ENCODE measurements at places on chromosomes 6 and 20.
A peak's percentile ranks its signal among the peaks of the same experiment; 100 is the strongest.

- DNase-seq, result no peak
Measured at GRCh38 chr6:8948733-8949132, 513.4 kb upstream of the SLC35B3 start.

- no peak for DNase-seq
Measured at GRCh38 chr6:92906385-92906784, 513.0 kb downstream of the EPHA7 start.

DNA sequence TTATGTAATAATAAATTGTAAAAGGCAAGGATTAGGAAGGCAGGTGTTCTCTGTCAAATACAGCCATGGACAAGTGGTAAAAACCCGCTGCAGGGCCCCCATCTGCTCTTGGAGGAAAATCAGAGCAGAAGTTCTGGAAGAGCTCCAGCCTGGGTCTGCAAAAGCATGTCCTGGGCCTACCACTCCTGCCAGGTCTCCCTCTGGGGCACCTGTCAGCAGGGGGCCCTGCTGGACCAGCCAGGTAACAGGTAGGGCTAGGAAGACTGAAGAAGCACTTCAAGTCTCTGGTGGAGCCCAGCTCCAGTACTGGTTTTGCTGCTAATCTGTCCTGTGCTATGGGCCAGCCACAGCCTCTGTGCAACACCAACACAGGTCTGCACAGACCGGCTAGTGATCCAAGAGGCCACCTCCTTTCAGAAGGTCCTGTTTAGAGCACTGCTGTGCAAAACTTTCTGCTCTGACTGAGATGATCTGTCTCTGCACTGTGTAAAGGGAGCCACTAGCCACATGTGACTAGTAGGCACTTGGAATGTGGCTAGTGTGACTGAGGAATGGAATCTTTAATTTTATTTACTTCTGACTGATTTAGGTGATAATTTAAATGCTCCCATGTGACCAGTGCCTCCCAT, 30.2 kb downstream of the RRBP1 start:
- no peak for DNase-seq

GRCh38 chr20:57693002-57693582, 16.7 kb downstream of the PMEPA1 start:
- DNase-seq, result no peak

GRCh38 chr20:3812259-3812681, 8.1 kb upstream of the AP5S1 start:
- DNase-seq, result no peak

- no peak for DNase-seq
Measured at GRCh38 chr6:90315354-90315950, 18.8 kb upstream of the BACH2 start.

GRCh38 chr20:61254881-61255626, 3.0 kb downstream of the CDH4 start:
- no peak for DNase-seq

GRCh38 chr6:53546281-53546680, 1.4 kb upstream of the GCLC start:
- DNase-seq, result no peak

DNA sequence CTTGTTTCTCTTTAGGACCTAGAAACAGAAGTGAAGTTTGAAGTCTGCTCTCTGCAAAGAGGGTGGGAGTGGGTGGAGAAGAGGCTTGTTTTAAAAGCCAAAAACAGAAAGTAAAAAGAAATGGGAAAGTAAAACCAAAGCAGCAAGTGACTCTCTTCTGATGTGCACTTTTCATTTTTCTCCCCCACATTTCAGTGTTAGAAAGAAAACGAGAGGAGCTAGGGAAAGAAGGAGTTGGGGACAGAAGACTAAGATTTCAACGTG, 1.3 kb downstream of the C6orf141 start:
- no peak for DNase-seq

DNA sequence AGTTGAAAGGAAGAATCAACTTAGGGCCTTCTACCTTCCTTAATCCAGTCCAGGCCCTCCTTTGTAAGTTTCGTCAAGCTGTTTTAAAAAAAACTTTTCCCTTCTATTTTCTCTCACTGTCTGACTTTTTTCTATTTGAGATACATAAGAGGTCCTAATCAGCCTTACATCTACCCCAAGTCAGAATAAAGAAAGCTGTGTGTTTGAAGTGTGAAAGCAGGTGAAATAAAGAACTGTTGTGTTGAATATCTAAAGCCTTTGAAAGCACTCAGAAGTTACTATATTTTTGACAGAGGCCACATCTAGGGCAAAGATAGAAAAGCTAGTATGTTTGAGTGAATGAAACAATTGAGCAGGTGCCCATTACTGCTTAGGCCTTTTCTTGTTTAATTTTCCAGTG, 35.5 kb downstream of the SH3BGRL2 start:
- no peak for DNase-seq

GRCh38 chr20:58883241-58883691, 30.8 kb downstream of the GNAS start:
- no peak for DNase-seq

DNA sequence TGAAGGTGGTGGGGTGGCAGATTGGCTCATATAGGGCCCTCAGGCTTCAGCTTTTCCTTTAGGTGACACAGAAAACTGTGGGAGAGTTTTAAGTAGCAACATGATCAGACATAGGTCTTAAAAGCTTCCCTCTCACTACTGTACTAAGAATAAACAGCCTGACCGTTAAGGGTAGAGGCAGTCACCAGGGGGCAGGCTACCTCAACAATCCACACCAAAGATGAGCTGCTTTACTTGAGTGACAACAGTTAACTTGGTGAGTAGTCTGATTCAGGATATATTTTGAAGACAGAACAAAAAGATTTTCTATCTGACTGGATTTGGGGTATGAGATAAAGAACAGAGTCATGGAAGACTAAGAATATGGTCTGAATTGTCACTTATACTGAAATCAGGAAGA, 193.1 kb upstream of the SHLD1 start:
- no peak for DNase-seq

GRCh38 chr20:20274821-20275220, 93.1 kb upstream of the INSM1 start:
- no peak for DNase-seq

- DNase-seq, result no peak
Measured at GRCh38 chr20:23663180-23663579, 25.4 kb upstream of the CST3 start.

- no peak for DNase-seq
Measured at GRCh38 chr20:48724891-48725554, 102.8 kb downstream of the PREX1 start.

GRCh38 chr6:166825553-166826145, 130.7 kb downstream of the RNASET2 start:
- DNase-seq, result no peak

GRCh38 chr6:37279366-37280134, 21.6 kb upstream of the TMEM217 start:
- no peak for DNase-seq

GRCh38 chr6:114312931-114313330, 29.9 kb downstream of the HS3ST5 start:
- no peak for DNase-seq

DNA sequence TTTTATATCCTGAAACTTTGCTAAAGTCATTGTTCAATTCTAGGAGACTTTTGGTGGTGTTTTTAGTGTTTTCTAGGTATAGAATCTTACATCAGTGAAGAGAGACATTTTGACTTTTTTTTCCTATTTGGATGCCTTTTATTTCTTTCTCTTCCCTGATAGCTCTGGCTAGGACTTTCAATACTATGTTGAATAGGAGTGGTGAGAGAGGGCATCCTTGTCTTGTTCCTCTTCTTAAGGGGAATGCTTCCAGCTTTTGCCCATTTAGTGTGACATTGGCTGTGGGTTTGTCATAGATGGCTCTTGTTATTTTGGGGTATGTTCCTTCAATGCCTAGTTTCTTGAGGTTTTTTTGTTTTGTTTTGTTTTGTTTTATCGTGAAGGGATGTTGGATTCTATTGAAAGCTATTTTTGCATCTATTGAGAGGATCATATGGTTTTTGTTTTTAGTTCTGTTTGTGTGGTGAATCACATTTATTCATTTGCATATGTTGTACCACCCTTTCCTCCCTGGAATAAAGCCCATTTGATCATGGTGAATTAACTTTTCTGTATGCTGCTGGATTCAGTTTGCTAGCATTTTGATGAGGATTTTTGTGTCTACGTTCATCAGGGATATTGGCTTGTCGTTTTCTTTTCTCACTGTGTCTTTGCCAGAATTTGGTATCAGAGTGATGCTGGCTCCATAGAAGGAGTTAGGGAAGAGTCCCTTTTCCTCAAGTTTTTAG, 540.1 kb upstream of the FLRT3 start:
- no peak for DNase-seq

DNA sequence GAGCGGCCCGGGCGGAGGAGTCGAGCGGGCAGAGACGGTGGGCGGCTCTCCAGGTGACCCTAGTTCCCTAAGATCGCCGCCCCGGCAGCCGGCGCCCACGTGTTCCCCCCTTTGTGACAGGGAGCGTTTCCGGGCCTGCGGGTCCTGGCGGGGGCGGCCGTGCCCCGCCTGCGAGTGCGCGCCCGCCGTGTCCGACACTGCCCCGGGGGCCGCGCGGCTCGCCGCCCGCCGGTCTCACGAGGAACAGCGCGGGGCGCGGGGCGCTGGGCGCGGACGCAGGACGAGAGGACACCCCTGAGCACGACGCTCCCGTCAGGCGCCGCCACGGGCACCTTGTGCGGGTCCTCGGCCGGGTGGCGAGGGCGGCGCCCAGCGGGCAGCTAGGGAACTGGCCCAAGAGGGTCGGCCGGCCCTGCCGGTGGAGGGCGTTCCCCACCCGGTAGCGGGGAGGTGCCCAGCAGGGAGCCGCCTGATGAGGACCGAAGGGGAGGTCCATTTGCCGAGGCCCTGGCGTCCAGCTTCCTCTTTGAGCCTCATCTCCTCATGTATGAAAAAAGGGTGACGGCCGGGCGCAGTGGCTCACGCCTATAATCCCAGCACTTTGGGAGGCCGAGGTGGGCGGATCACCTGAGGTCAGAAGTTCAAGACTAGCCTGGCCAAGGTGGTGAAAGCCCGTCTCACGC, at the start of gene VARS1:
Gene VARS1 (minus strand): TSS at position 137 of the 683 bp plus-strand sequence. CDS start 535 bp downstream, outside the sequence.
- peak; percentile 87 for DNase-seq

DNA sequence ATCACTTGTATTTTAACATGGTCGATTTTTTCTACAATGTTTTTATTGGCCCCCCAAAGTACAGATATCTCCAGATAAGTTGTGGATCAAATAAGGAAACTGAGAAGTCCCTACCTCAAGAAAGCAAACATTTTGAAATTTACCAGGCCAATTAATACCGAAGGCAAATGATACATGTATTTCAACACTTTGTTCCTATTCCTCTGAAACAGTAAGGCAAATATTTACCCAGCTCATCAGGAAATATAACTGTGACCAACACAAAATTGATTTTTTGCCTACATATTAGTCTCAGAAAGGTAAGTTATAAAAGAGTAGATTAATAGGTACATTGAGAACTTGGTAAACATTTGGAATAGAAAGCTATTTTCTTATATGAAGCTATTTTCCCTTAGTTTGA, 51.3 kb upstream of the ADGRF5 start:
- DNase-seq, result no peak

DNA sequence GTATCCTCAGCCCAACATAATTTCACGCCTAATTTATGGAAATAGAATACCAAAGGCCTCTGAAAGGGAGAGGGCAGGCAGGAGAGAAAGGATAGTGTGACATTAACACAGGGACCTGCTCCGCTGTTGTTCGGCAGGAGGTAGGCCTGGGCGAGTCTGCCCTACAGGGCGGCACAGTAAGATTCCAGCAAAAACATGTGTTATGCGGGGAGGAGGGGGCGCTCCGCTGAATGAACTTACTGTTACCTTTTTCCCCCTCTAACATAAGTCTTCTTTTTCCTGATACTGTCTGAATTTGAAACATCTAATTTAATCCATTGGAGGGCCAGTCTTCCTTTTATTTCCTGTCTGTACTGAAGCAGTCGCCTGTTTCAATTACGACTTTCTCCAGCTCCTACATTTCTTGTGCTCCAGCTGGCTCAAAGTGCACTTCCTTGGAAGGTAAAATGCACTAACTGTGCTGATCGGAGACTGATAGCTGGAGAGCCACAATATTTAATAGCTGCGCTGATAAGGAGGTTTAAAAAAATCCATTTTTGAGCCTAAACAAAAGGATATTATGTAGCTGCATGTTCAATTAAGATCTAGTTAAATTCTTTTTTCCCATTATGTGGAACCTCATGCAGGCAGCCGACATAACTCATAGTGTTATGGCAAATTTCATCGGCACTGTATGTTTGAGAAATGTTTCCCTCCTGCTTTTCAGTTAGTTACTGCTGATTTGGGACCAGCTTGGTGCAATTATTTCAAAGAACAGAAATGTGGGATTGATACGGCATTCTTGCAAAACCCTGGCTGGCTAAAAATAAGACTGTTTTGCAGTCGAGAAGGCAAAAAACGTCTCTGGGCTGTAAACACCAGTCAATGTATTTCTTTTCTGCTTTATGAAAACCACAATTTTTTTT, 193.0 kb downstream of the FOXC1 start:
- no peak for DNase-seq

DNA sequence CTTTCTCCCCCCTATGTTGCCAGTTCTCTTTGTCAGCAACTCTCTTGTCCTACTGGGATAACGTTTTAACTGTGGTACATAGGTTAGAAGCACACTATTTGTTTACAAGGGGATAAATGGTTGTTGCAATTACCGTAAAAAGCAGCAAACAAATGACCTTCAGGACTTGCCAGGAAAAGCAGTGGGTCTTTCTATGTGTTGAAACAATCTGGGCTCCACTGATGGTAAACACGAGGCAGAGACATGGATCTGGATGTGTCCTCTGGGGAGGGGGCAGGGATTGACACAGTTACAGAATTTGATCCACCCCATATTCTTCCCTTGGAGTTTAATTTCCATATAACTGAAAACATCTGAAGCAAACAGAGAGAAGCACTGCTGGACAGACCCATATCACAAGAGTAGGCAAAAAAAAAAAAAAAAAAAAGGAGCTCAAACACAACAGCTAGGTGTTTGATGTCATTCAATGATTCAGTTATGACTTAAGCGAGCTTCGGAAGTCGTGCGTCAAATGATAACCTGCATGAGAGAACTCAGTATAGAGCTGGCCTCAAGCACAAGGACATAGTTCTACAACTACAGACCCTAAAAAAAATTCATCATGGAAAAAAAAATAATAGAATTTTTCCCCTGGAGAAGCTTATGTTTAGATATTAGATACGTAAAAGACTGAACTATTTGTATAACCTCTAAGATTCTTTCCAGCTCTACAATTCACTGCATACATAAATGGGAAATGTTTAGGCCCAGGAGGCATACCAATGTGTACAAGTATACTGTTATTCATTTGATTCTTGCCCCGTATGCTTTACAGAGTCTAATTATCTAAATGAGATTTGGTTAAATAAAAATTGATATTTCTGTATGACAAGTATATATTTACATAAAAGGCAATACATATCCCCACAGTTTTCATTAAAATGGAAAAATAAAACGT, 127.7 kb downstream of the ALDH8A1 start:
- no peak for DNase-seq

Data from amygdala (tissue), 56 donors.